ENCODE measurements at places on chromosomes 7 and 10. TPM values are rescaled to one million over a fixed set of nuclear protein-coding genes. Genes with fewer than 3 reads are reported as not detected.

PON1 gene
- total RNA-seq = 0.65 TPM

AFAP1L2 gene
- 1.5 TPM for total RNA-seq

- DNase-seq = no peak
Observed at GRCh38 chr10:108862676-108863350, 1060.5 kb downstream of the XPNPEP1 start.

- DNase-seq = no peak
Observed at GRCh38 chr10:6174201-6174874, 28.4 kb upstream of the PFKFB3 start.

DNA sequence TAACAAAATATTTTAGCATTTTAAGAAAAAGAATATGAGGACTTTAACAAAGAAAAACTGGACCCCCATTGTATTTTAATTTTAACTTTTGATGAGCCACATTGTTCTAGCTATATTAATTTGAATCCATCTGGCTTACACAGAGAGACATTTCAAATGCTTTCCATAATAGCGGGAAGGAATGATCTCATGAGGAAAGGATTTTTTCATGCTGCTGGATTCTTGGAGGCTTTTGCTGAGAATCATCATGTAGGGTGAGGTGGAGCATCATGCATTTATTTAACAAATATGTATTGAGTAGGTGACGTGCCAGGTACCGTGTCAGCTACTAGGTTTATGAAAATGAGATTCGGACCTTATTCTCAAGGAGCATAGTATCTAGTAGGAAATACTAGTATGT is 1006.3 kb downstream of the SORCS1 start:
- no peak for DNase-seq
